Stimulated activated CD4-positive, alpha-beta T cell treated with anti-CD3 and anti-CD28 coated beads, Interleukin-15, amount 100 ng/mL, for 24 hours (primary cell): ENCODE measurements at places on chromosomes 7 and 10.

DNA sequence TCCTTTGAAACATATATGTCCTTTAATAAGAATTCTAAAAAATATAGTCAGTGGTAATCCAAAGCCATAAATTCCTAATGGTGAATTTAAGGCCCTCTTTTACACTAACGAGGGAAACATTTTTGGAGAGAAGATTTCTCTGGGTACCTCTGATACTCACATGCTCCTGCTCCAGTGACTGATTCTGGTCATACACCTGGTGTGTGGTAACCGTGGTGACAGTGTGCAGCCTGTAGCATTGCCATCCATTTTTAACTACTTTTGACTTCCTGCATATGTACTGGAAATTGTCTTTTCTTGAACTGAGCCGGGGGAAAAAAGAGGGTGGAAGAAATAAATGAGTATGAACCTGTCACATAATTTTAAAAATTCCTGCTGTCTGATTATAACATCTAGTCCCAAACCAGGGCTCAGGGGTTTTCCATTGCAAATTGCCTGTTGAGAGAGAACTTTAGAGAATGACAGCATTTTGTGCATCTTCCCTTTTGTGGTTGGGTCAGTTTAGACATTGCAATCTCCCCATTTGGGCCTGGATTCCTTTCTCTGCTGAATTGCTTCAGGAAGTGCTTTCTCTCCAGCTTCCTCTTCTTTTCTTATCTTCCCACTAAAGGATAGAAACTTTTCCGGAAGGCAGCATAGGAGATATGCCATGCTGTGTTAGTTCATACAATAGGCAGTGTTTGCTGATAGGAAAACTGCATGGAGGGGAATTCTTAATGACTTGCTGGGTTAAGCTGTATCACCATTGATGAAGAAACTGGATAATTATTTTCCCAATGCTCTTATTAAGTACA is 125.5 kb downstream of the GRM3 start:
- no peak for DNase-seq

- DNase-seq: no peak
These were observed 8.0 kb downstream of the HGF start for GRCh38 chr7:81761821-81762220.

GRCh38 chr10:43430926-43431663 is 5.8 kb upstream of the ZNF487 start:
- DNase-seq: no peak

- peak; percentile 11 for DNase-seq
These were observed 551 bp downstream of the KCND2 start for GRCh38 chr7:120273476-120273975.

GRCh38 chr10:8378198-8378983 is 323.9 kb downstream of the GATA3 start:
- DNase-seq: no peak

DNA sequence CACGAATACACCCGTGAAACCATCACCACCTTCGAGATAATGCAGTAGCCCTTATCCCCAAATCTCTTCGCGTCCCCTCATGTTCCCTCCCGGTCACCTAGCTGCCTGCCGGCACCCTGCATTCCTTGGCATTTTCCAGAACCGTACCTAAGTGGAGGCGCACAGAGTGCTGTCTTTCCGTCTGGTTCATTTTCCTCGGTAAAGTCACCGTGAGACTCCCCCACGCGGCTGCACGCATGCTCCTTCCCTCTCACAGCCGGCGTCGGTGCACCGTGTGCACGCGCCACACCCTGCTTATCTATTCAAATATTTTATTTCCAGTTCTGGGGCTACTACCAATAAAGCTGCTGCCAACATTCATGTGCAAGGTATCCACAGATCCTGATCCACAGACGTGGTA is 65.5 kb upstream of the NKX6-2 start:
- DNase-seq: no peak

GRCh38 chr7:148773334-148773733 is 74.6 kb downstream of the CUL1 start:
- peak; percentile 30 for DNase-seq

GRCh38 chr7:97479740-97480290 is 252.1 kb upstream of the TAC1 start:
- DNase-seq: no peak

GRCh38 chr7:84049071-84049836 is 145.3 kb downstream of the SEMA3A start:
- DNase-seq: no peak

DNA sequence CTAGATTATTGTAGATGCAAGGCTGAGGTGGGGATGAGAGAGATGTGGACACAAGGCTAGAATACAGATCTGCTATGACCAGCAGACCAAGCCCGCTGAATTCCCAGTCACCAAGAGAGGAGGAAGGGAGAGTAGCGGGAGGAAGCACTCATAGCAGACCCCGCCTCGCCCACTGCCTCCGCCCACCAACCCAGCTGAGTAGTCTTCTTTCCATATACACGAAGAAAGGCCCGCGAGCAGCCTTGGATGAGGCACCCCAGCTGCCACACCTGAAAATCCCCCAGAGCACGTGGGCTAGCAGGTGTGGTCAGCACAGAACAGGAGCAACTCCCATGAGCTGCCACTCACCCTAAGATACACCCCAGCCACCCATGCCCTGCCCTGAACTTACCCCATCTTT is 7.9 kb upstream of the H2BK1 start:
- no peak for DNase-seq

DNA sequence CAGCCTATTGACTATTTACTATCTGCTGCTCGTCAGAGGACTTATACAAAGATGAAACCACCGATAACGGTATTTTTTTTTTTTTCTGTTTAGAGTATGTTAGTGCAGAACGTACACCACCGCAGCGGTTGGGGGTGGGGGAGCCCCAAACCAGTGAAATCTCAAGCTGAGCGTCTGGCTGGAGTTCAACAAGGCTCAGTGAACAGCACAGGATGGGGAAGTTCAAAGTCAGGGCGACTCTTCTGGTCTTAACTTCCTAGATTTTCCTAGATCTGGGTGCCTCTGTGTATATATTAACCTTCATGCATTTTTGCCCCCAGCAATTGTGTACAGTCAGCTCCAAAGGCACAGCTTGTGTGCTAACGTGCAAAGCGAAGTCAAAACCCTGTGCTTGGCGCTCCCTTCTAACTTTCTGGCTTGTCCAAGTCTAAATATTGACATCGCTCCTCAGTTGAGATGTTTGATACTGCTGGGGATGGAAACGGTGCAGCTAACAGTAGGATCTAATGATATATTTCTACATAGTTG is 1.1 kb downstream of the RHOBTB1 start:
- DNase-seq: peak; percentile 44

DNA sequence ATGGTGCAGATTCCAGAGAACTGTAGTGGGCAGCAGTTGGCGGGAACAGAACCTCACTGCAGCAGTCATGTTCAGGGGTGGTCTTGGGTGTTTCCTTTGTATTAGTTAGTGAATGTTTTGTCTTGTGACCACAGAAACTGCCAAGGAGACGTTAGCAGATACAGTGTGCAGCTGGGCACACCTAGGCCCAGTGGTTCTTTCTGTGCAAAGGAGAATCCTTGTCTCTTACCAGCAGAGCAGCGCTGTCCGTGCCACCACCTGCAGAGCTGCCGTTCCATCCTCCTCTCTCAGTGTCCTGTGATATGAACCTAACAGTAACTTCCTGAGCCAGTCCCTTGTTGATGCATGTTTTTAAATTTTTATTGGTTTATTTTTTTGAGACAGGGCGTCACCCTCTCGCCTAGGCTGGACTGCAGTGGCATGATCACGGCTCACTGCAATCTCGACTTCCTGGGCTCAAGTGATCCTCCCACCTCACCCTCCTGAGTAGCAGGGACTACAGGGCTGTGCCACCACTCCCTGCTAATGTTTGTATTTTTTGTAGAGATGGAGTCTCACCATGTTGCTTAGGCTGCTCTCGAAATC is 60.6 kb downstream of the WDR37 start:
- DNase-seq: no peak

GRCh38 chr7:139212133-139212532 is 18.9 kb upstream of the UBN2 start:
- no peak for DNase-seq

- DNase-seq: peak; percentile 62
These were observed 9.8 kb downstream of the LFNG start for GRCh38 chr7:2529161-2530070.

GRCh38 chr10:97150013-97150595 is 35.7 kb downstream of the SLIT1 start:
- no peak for DNase-seq

DNA sequence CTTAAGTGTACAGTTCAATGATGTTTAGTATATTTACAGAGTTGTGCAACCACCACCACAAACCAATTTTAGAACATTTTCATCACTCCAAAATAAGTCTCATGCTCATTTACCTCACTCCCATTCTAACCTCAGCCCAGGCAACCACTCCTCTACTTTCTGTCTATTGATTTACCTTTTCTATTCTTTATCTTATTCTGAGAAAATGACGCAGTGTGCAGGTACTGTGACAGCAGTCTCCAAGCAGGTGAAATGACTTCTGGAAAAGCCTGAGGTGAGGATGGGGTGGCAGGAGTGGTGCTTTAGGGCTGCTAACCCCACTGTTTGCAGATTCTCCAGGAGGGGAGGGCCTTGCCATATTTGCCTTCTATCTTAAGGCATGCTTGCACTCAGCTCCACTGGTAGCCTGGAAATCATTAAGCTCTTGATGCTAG is 39.5 kb downstream of the GARS1 start:
- no peak for DNase-seq

- no peak for DNase-seq
These were observed 4.4 kb upstream of the SEMA3C start for GRCh38 chr7:80923211-80923612.

- DNase-seq: no peak
These were observed 7.8 kb downstream of the WIPI2 start for GRCh38 chr7:5197811-5198210.

GRCh38 chr10:123614888-123615287 is 51.3 kb upstream of the GPR26 start:
- DNase-seq: peak; percentile 52

DNA sequence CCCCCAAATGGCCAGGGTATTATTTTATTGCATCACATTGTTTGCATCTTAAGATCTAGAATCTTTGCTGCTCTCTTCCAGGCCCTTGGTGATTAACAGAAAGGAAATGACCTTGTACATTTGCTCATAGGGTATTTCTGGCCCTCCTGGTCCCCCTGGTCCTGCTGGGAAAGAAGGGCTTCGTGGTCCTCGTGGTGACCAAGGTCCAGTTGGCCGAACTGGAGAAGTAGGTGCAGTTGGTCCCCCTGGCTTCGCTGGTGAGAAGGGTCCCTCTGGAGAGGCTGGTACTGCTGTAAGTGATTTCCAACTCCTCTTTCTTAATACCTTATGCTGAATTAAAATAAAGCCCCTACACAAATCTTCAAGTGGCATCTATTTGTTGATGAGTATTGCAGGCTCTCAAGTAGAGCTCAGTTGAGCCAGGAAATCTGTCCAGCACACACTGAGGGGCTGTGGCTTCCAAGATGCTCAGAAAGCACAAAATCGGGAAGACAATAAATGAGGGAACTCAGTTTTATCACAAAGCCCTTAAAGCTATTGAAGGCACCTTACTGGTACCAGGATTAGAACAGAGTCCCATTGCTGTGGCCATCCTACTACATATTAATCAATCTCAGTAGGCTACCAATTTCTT is 28.2 kb downstream of the COL1A2 start:
- DNase-seq: no peak

DNA sequence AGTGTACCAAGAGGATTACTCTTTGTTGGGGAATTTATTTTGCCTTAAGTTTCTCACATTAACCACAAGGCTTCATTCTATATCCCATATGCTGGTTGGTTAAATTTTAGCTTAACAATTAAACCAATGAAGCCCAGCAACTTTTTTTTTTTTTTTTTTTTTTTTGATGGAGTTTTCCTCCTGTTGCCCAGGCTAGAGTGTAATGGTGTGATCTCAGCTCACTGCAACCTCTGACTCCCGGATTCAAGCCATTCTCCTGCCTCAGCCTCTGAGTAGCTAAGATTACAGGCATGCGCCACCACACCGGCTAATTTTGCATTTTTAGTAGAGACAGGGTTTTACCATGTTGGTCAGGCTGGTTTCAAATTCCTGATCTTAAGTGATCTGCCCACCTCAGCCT is 75.0 kb upstream of the MKX start:
- no peak for DNase-seq

- DNase-seq: no peak
These were observed 141.7 kb downstream of the KAT6B start for GRCh38 chr10:74967911-74968666.

GRCh38 chr7:121744877-121745276 is 128.1 kb upstream of the PTPRZ1 start:
- DNase-seq: no peak

GRCh38 chr10:2625094-2625493 is 442.3 kb upstream of the PFKP start:
- no peak for DNase-seq

DNA sequence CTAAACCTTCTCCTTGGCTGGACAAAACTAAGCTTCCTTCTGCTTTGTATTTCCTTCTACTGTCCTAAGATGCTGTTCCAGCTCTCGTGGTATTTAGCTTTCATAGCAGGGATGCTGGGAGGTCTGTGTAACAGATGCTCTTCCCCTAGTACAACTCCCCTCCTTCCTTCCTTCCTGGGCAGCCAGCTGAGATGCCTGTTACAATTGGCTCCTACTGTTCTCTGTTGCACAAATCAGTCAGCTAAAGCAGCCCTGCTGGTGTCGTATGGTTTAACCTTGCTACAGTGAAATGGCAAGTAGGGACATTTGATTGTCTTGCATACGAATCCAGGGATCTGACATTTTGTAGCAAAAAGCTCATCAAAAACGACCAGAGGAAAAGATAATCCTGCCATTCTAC is 143.8 kb downstream of the ARHGAP21 start:
- no peak for DNase-seq

DNA sequence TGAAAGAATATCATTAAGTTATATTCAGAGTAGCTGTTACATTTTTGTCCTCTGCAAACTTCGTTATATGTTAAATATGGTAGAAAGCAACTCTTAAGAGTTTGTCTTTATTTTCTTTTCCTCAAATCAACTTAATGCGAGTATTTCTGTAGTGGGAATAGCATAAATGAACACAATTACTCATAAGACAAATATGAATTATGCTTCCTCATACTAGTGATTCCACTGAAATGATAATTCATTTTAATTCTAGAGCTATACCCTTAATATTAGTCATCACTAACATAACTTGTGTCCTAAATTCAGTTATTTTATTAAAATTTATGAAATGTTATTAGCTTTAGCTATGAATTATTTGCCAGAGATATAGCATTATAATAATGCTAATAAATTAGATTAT is 820.6 kb upstream of the KCND2 start:
- DNase-seq: no peak

- DNase-seq: no peak
These were observed 18.2 kb upstream of the HECTD2 start for GRCh38 chr10:91391920-91392319.

GRCh38 chr10:122198631-122199030 is 72.5 kb upstream of the BTBD16 start:
- no peak for DNase-seq
